Sigmoid colon (tissue), 7 donors: ENCODE measurements at places on chromosomes 2 and 18. TPM values are rescaled to one million over a fixed set of nuclear protein-coding genes. Genes with fewer than 3 reads are reported as not detected.

Gene DOK6
- 0.95 TPM for total RNA-seq

DNA sequence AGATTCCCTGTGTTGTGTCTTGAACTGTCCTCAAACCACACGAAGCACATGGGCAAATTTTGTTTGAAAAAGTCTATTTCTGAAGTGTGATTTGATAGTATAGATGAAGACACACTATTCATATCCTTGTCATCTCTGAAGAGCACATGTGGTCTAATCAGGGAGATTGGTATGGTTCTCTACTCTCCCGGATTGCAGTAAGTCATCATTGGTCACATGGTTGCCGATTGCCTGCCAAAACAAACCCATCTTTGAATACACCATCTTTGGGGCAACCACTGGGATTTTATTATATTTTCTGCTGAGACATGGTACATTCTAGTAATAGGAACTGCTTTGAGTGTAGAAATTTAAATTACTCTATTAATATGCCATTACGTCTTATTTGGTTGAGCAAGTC lies 186.9 kb downstream of the MYO1B start:
- DNase-seq = no peak

- DNase-seq = no peak
These were observed 200.9 kb upstream of the ID2 start for GRCh38 chr2:8480915-8481314.

- no peak for DNase-seq
These were observed 110.2 kb downstream of the ABCA12 start for GRCh38 chr2:215028231-215028630.

DNA sequence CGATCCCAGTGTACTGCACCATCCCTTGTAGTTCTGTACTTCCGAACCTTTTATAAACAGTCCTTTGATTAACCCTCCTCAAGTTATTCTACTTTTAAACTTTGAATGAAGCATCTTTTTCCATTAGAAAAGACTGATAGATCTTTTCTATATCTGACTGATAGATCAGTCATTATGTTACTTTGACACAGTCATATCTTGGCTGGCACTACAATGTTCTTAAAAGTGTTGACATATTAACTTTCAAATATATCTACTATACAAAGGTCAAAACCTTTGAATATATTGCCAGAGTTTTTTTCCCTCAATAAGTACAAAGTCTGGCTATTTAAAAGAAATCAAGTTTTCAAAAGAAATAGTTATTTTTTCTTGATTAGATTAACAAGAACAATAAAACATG lies 35.4 kb upstream of the NABP1 start:
- no peak for DNase-seq

DNA sequence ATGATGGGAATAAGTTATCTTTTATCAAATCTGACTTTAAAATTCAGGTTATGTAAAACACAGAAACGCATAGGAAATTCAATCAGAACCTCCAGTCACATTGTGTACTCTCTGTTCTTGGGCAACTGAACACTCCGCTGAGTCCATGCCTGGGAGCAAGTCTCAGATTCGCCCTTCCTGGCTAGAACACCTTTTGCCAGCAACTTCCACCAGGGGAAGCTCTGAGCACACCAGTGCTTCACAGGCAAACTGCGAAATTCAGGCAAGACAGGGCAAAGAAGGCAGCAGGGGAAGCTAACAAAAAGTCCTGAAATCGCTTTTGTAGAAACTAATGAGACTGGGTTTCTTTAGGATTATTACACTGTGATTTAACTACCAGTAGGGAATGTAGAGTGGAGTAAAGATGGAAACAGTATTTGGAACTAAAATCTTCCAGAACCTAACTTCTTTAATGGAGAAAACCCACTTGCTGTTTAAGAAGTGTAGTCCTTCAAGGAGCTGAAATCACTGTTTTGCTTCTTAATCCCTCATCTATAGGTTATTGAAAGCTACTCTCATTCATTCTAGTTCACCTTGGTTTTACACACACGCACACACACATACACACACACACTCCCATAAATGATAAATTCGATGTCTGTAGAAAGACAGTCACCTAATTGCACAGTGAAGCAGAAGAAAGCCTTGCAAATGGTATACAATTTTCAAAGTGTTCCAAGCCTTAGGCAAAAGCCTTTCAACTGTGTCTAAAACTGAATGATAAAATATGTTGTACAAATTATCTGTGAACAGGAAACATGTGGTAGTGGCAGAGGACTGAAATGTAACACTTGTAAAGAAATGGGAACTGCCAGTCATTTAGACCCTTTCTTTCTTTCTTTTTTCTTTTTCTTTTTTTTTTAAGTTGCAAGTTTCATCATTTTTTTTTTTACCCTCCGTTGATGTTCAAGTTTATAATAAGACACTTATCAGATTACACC lies 214.5 kb downstream of the TMEM182 start:
- DNase-seq = no peak

DNA sequence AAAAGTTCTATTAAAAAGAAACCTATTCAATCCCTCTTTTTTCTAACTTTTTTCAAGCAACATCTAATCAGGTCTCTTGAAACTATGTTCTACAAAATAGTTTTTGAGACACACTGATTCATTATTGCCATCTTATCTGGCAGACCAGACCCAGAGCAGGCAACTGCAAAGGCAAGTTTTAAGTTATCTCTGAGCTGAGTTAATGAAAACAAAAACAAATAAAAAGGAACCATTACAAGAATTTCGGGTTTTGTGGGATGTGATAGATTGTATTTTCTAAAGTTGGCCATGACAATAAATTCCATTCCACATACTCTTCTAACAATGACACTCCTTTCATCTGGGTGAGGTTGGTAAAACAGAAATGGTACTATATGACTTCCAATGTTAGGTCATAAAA lies 15.2 kb upstream of the TWSG1 start:
- no peak for DNase-seq
